ENCODE measurements at places on chromosomes 16 and 17.
A peak's percentile ranks its signal among the peaks of the same experiment; 100 is the strongest.

DNA sequence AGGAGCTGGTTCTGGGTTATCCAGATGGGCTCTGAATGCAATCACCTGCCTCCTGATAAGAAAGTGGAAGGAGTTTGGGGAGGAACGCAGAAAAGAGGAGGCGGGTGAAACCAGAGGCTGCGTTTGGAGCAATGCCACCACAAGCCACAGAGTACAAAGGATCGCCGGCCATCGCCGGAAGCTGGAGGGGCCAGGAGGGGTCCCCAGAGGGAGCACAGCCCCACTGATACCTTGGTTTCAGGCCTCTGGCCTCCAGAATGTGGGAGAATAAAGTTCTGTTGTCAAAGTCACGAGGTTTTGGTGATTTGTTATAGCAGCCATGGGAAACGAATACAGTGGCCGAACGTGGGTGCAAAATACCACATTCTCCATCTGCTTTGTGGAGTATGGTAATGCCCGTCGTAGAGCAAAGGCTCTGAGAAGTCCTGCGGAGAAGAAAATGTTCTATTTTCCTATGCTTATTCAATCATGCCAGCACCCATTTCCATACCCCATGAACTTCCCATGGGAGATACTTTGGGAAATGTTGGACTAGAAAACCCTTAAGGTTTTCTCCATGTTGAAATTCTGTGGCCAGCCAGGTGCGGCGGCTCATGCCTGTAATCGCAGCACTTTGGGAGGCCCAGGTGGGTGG, 51.4 kb downstream of the ZDHHC7 start:
- no peak for DNase-seq

DNA sequence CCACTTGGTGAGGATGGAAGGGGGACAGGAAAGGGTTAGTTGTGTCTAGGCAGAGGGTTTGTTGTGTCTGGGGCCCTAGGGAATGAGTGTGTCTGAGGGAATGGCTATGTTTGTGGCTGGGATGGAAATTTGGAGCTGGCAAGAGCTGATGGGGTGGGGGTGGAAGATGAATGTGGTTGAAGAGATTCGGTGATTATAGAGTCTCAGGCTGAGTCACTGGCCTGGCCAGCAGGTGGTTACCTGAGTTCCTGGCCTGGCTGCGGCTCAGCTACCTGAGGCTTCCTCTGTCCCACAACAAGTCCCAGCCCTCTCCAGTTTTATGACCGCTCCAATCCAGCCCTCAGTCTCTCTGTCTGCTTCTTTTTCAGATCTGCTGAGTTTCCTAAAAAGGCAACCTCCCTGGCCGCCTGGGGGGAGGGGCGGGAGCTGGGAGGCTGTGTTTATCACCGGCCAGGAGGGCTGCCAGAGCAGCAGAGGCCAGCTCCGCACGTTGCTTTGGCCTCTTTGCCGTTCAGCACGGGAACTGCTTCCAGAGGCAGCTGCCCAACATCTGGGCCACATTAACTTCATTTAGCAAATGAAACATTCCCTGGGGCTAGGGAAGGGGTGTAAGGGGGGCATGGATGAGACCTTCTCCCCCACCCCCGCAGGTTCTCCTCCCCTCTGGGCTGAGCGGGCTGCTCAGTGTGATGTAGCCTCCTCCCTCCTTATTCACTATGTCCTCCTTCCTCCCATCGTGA, 21.8 kb downstream of the ITGB3 start:
- DNase-seq: no peak

DNA sequence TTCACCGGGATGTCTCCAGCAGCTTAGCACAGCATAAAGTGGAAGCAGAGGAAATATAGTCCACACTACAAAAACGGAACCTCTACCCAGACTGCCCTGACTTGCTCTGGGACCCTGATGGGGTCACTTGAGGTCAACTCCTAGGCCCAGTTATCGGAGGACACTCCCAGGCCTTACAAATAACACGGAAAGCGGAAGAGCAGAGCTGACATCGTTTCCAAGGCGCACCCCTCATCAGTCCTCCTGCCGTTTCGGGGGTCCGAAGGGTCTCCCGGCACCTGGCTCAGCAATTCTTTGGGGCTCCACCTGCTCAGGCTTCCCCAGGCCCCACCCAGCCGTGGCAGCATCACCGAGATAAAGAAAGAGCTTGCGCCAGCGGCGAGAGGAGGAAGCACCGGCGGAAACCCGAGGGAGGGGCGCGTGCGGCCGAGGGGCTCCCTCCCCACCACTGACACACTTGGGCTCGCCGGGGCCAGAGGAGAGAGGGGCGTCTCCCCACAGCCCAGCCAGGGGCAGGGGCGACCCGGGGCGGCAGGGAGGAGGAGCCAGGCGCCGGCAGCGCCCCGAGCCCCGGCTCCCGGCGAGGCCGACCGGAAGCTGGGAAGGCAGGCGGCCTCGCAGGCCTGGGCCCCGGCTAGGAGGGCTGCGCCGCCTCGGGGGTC, 727 bp downstream of the CORO7 start:
- no peak for DNase-seq

DNA sequence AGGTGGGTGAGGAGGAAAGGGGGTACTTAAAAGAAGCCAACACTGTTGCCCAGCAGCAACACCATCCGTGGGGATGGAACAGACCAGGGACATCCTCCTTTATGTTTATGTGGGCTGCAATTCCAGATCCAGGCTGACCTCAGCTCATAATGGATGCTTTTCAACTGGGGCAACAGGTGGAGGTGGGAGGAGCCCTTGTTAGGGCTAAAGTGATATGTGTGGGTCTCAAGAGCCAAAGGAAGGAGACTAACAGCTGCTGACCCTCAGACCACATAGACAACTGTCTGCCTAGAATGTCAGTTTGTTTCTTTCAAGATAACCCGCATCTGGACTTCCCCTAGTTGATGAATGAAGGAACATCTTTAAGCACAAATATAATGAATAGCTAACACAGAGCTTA, 2.0 kb upstream of the INPP5K start:
- no peak for DNase-seq

DNA sequence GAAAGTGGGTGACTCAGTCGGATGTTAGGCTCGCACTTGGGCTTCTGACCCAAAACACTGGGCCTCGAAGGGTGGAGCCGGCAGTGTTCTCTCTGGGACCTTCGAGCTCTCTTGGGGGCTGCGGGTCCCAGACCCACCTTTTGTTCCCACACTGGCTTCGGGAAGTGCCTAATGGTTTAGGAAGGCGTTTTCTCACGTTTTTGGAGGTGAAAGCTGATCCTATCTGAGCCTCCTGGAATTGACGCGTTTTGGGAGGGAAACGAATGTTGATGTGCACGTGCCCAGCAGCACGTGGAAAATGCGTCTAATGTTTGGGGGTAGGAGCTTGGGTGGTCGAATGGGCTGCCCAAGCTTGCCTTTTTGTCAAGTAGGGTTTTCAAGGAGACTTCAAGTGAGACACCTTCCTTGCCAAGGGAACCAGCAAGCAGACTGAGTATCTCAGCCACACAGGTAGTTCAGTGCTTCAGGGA, 666 bp downstream of the HGS start:
- peak; percentile 39 for DNase-seq

GRCh38 chr16:88850531-88851199, 6.1 kb downstream of the GALNS start:
- no peak for DNase-seq

DNA sequence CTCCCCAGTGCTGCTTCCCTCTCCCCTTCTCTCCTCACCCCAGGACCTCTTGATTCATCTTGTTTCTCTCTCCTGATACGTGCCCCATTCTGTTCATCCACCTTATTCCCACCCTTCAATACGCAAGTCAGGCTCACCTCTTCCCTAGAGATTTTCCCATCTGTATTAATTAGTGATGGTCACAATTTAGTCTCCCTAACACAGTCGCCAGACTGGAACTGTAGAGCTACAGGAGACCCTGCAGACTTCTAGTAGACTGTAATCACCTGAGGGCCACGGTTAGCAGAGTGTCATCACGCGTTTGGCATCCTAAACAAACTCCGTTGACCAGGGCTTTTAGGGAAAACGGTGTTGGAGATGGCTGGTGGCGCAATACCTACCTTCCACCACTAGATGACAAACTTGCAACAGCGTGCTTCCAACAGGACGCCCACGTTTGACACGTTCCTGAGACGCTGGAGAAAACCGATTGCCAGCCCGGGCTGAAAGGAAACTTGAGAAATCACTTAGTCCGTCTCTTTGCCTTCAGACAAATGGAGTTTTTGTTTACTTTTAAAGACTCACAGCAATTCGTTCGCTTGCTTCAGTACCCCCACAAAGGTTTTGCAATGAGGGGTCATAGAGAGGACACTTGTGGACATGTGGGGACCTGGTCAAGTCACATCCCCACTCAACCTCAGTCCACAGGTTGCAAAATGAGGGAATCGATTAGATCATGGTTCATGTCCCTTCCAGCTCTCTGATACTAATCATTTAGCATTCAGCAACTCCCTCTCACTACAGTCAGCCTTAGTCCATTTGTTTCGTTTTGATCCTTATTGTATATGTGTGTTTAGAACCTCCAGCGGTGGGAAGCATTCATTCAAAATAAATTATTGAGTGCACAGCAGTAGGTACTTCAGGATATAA, 20.6 kb downstream of the MYL4 start:
- DNase-seq: peak; percentile 73

DNA sequence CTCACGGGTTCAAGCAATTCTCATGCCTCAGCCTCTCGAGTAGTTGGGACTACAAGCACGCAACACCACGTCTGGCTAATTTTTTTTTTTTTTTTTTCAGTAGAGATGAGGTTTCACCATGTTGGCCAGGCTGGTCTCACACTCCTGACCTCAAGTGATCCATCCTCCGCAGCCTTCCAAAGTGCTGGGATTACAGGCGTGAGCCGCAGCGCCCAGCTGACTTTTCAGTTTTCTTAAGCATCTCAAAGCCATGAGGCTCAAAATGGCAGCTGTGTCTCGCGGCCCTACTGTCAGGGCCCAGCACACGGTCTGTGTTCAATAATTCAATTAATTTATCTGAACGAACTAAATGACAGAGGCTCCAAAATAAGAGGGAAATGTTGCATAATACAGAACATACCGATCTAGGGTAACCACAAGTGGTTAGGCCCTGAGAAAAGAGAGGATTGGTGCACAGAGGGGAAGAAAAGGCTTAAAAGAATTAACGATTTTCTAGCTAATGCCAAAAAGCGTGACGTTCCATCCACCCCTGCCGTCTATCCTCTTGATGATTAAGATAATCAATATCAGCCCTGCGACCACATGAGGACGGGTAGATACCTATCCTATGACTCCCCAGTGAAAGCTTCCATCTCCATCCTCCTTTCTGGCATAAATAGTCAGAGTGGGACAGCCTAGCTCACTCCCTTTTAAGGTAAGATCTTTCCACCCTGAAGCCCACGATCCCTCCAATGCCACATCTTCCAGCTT, 136.9 kb downstream of the SLC39A11 start:
- DNase-seq: no peak

DNA sequence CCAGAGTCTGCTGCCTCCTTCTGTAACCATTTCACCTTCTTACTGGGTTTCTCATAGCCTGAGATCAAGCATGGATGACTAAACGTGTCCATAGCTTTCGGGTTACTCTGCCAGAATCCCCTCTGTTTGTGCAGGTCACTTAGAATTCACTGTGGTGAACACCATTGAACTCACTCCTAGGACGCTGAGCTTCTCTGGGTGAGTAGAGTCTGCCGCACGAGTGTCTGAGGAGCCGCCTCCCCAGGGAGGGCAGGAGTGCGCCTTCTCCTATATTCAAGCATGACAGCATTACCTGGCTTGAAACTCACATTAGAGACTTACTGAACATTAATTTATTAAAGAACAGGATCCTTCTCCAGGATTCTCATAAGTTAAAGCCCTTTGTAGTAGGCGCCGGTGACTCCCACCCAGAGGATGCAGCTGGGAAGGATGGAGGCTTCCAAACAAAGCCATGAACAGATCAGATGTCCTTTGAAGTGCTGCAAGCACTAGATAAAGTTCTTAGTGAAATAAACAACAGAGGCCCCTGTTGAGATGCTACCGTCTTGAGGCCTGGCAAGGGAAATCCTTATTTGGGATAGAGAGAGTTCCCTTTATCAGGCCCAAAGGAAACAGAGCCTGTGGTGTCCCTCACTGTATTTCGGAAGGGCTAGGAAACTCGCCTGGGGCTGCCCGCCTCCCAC, 144.6 kb upstream of the PLCG2 start:
- no peak for DNase-seq
